Fibroblast of skin of right quadriceps (primary cell): ENCODE measurements at places on chromosomes 5 and 9.
A peak's percentile ranks its signal among the peaks of the same experiment; 100 is the strongest.

DNA sequence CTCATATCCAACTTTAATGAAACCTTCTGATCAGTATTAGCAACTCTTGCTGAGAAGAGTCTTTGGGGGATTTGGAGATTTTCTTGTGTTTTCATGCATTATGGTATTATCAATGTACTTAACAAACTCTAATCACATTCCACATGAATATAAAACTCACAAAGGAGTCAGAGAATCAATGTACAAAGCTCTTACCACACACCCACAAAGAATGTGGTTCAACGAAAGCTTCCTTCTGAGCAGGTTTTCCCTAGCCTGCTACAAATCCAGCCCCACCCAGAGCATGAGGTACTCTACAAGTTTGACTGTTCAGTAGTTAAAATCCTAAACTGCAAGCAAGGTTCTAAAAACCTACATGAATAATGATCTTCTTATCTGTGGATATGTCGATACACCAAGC lies 210.1 kb downstream of the TARS1 start:
- peak; percentile 15 for DNase-seq

- DNase-seq, result peak; percentile 21
Observed at GRCh38 chr9:105425816-105426433, 21.9 kb upstream of the FSD1L start.

- DNase-seq, result peak; percentile 37
Observed at GRCh38 chr9:107690021-107690420, 200.5 kb upstream of the KLF4 start.

DNA sequence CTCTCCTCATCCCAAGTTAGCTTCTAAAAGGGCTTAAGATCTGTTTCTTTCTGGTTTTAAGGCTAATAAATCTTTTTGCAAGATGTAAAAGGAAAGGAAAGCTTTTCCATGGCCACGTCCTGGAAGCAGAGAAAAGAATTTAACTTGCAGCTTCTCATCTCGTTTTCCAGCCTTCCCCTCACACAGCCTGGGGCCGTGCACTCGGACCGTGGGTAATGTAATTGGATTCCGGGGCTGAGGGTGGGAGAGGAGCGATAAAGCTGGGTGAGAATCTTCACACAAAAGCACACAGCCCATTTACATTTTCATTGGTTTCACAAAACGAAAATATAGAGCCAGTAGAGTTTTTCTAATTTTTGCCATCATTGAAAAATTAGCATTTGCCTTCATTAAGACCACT lies 91.2 kb downstream of the IRX2 start:
- DNase-seq, result no peak

DNA sequence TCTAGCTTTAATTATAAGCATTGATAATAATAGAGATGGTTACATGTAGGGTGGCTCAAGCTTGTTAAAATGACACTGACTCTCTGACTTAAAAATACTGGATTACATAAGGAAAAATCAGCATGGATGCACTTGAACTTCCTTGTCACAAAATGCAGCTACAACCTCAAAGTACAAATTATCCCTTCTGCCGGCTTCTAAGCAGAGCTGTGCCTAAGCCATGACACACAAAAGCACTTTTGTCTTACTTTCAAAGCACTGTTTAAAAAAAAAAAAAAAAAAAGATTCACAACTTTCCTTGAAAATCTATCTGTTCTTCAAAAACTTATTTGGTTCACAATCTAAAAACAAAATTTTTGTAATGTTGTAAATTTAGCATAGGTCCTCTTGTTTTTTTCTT lies 36.4 kb upstream of the ZFAND5 start:
- DNase-seq, result no peak

GRCh38 chr5:135384898-135385297 lies 14.1 kb downstream of the MACROH2A1 start:
- no peak for DNase-seq

DNA sequence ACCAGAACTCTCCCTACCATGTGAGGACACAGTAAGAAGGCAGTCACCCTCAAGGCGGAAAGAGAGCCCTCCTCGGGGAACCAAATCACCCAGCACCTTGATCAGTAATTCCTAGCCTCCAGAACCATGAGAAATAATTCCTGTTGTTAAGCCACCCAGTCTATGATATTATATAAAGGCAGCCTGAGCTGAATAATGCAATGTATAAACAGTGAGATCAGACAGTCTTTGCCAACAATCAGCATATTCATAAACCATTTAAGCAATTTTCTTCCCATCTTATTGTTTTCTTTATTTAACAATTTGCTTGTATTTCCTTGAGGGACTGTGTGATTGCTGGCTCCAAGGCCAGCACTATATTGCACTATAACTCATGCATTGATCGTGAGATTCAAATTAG lies 144.4 kb upstream of the DAPK1 start:
- no peak for DNase-seq

- DNase-seq, result peak; percentile 81
Observed at GRCh38 chr5:176837707-176838115, 27.4 kb downstream of the UNC5A start.

DNA sequence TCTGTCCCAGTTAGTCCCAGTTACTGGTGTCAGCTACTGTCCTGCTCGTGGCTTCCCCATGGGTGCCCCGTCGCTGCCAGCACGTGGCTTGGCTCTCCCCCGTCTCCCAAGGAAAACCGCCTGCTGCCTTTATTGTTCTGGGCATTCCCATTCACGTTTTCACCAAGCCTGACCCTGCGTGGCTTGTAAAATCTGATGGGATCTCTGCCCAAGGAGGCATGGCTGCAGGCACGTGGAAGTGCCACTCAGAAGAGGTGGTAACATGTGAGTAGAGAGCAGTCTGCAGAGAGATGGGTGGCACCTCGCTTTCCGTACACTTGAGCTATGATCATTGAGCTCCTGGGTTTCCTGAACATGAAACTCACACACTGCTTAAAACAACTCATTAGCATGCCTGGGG lies 429.2 kb upstream of the KLF4 start:
- DNase-seq, result no peak

DNA sequence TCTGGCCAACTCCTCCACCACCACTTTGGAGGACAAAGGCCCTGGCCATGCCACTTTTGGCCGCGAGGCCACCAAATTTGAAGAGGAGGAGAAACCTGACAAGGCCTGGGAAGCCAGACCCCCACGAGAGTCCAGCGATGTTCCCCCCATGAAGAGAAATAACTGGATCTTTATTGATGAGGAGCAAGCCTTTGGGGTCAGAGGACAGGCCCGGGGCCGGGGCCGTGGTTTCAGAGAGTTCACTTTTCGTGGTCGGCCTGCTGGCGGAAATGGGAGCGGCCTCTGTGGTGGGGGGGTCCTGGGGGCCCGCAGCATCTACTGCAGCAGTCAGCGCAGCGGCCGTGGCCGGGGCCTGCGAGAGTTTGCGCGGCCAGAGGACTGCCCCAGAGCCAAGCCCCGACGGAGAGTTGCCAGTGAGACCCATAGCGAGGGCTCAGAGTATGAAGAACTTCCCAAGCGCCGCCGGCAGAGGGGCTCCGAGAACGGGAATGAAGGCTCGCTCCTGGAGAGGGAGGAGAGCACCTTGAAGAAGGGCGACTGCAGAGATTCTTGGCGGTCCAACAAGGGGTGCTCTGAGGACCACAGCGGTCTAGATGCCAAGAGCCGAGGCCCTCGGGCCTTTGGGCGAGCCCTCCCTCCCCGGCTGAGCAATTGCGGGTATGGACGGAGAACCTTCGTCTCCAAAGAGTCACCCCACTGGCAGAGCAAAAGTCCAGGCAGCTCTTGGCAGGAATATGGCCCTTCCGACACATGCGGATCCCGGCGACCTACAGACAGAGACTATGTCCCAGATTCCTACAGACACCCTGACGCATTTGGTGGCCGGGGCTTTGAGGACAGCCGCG lies 27.4 kb upstream of the POMT1 start:
- DNase-seq, result no peak

DNA sequence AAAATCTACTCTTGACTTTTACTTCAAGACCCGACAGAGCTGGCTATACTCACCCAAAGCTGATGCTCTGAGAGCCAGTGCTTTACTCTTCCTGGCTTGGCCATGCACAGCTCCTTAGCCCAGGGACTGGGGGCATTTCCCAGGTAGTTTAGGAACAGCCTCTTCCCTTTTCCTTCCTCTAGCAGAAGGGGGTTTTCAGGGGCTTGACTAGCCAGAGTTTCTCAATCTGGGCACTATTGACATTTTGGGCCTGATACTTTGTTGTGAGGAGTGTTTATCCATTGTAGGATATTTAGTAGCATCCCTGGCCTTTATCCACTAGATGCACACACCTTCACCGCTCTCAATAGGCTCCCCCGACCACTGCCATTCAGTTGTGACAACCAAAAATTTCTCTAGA lies 50.0 kb upstream of the RFX3 start:
- no peak for DNase-seq

GRCh38 chr5:172641359-172642050 lies 442 bp downstream of the NEURL1B start:
- DNase-seq, result no peak

- DNase-seq, result peak; percentile 71
Observed at GRCh38 chr5:33794550-33795181, 97.1 kb downstream of the ADAMTS12 start.

DNA sequence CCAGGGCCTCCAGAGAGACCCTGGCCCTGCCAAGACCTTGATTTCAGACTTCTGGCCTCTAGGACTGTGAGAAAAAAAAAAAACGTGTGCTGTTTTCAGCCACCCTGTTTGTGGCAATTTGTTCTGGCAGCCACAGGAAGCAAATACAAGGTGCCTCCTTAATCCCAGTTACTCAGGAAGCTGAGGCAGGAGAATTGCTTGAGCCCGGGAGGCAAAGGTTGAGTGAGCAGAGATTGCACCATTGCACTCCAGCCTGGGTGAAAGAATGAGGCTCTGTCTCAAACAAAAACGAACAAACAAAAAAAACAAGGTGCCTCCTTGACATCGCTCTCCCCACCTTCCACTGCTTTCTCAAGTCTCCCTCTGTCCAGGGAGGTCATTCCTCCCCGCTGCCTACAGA lies 98.0 kb downstream of the GABBR2 start:
- no peak for DNase-seq

DNA sequence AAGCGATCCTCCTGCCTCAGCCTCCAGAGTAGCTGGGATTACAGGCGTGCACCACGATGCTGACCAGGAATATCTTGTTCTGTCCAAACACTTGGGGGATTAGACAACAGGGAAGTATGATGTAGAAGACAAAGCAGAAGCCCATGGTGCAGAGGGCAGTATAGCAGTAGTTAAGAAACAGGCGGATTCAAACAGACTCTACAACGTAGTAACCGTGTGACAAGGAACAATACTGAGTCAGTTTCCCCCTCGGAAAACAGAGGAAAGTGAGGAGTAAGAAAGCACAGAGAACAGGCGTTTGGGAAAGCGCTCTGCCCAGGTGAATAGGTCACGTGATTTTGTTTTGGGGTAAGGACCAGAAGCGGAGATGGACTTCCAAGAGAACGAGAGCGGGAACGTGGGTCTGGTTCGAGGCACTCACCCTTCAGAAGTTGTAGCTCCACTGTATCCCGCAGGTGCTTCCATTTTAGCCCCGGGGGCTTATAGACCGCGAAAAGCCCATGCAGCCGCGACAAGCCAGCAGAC lies 306 bp downstream of the TRUB2 start:
- no peak for DNase-seq

DNA sequence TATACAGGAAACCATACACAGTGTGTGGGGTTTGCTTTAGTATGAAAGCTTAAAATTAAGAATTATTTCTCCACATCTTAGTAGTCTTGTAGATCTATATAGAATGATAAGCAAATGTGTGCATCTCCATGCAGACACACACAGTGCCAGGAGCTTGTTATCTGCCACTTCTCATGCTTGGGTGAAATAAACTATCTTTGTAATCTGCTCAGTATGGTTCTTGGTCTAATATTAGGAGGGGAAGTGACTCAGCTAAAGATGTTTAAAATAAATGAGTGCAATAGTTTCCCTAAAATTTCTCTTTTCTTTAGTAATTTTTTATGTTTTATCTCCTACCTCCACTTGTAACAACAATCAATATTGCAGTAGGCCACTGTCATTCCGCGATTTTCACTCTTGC lies 689.6 kb downstream of the TAF11L14 start:
- DNase-seq, result no peak
